ENCODE measurements at places on chromosomes 11 and 22.

GRCh38 chr11:7688238-7688826, 15.0 kb upstream of the CYB5R2 start:
- DNase-seq: no peak

DNA sequence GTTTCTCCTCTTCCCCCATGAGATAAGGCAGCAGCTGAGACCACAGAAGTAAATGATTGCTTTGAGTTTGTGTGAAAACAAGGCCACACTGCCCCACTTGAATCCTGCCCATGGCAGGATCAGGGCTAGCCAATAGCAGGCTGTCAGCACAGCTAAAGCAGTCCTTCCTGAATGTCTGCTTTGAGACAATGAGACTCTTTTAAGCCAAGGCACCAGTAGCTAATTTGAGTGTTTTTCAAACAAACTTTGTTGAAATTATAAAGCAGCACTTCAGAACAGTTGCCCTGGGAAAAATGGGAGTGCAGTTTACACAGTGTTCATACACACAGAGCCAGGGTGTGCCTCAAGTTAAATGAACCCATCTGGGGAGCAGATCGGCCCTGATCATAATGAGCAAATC, 103.5 kb upstream of the OR5AK2 start:
- DNase-seq: peak; percentile 64

DNA sequence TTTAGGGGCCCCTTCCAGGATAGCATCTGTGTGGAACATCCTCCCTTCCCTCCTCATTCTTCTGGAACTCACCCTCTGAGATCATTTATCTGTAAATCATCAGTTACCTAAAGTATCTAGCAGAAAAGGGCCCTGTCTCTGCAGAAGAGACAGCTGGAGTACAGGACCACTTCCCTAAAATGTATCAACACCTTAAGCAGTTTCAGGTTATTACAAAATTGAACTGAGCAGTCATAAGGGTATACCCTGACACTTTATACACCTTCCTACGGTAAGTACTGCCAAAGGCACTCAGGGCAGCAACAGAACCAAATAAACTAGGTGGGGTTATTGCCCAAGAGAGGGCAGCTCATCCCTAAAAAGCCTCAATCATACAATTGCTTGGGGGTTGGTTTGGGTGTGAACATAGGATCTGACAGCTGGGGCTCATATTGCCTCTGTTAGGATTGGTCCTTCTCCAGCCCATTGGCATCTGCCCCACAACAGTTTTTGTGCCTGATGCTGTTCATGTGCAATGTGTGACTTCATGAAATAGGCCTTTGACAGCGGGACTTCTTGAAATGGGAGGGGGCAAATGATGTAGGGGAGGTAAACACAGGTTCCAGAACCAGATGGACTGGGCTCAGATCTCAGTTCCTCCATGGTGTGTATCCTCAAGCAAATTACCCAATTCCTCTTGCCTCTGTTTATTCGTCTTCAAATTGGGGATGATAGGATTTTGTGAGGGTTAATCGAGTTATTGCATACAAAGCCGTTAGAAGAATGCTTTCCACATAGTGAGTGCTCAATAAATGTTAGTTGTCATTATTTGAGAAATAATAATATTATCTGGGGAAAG, 2.9 kb downstream of the POU2AF3 start:
- no peak for DNase-seq

- no peak for DNase-seq
Measured at GRCh38 chr11:66151273-66151672, 81.2 kb downstream of the PACS1 start.

DNA sequence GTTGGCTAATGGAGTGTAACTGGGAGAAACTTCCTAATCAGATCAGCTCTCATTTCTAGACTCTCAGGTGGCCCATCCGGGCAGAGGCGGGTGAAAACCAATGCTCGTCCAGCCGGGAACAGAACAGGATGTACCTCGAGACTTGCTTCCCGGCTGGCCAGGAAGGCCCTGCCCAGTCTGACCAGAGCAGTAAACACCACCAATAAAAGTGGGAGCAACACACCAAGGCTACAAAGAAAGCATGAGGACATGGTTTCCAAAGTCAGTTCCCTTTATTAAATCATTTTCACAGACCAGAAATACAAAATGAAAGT, 940 bp upstream of the TNKS1BP1 start:
- DNase-seq: peak; percentile 48

DNA sequence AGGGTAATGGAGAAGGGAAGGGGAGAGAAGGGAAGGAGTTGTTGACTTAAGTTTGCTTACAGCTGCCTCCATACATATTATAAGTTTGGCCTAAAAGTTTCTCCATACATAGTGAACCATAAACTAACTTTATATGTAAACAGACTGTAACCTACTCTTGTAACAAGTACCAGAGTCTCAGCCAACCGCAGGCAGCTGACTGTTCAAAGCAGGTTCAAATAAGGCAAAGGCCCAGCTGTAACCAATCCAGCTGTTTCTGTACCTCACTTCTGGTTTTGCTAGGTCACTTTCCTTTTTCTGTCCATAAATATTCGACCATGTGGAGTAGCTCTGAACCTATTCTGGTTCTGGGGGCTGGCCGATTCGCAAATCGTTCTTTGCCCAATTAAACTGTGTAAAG, 591.2 kb downstream of the INSC start:
- no peak for DNase-seq

DNA sequence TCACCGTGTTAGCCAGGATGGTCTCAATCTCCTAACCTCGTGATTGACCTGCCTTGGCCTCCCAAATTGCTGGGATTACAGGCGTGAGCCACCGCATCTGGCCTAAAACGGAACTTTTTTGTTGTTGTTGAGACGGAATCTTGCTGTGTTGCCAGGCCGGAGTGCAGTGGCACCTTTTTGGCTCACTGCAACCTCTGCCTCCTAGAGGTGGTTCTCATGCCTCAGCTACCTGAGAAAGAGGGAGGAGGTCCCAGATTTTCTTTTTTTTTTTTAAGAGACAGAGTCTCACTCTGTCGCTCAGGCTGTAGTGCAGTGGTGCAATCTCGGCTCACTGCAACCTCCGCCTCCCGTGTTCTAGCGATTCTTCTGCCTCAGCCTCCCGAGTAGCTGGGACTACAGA, 7.9 kb upstream of the MCHR1 start:
- no peak for DNase-seq

All from NCI-H526 (cell line).